ENCODE measurements at places on chromosomes 3 and 15. TPM values are rescaled to one million over a fixed set of nuclear protein-coding genes. Genes with fewer than 3 reads are reported as not detected.

XCR1 gene
- total RNA-seq: 0.06 TPM

OSBPL10 gene
- 48.2 TPM for total RNA-seq

BOC gene
- total RNA-seq: 2.4 TPM

ANKRD34C gene
- not detected for total RNA-seq

TNFAIP8L3 gene
- total RNA-seq: 162 TPM

MCF2L2 gene
- total RNA-seq: 0.23 TPM

SNX22 gene
- not detected for total RNA-seq

GABRA5 gene
- not detected for total RNA-seq

RHOV gene
- total RNA-seq: not detected

TMCO5A gene
- not detected for total RNA-seq

CFAP100 gene
- not detected for total RNA-seq

IFT57 gene
- total RNA-seq: 39.0 TPM

CPLX3 gene
- not detected for total RNA-seq

GLDN gene
- total RNA-seq: not detected

IGF2BP2 gene
- total RNA-seq: 104 TPM

LRRN1 gene
- total RNA-seq: not detected

TTLL13 gene
- total RNA-seq: not detected

CNTN3 gene
- not detected for total RNA-seq

SCAANT1 gene
- not detected for total RNA-seq

SNX1 gene
- 31.5 TPM for total RNA-seq

Measured in LHCN-M2 (cell line).